ENCODE measurements at places on chromosomes 6 and 20.

GRCh38 chr6:167696296-167696695 is 130.4 kb upstream of the AFDN start:
- no peak for DNase-seq

- DNase-seq: no peak
Observed at GRCh38 chr20:24769878-24770627, 179.0 kb upstream of the CST7 start.

DNA sequence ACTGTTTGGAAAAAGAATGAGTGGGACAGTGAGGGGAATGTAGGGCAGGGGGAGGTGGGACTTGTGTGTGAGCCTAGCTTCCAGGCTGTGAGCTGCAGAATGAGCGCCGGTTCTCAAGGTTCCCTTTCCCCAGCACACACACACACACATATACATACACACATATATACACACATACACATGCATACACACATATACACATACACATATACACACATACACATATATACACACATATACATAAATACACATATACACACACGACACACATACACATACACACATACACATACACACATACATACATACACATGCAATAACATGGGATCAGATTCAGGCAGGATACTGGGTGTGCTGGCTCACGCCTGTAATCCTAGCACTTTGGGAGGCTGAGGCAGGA is 66.5 kb downstream of the CNBD2 start:
- DNase-seq: no peak

- DNase-seq: no peak
Observed at GRCh38 chr6:133128191-133128590, 113.0 kb upstream of the EYA4 start.

DNA sequence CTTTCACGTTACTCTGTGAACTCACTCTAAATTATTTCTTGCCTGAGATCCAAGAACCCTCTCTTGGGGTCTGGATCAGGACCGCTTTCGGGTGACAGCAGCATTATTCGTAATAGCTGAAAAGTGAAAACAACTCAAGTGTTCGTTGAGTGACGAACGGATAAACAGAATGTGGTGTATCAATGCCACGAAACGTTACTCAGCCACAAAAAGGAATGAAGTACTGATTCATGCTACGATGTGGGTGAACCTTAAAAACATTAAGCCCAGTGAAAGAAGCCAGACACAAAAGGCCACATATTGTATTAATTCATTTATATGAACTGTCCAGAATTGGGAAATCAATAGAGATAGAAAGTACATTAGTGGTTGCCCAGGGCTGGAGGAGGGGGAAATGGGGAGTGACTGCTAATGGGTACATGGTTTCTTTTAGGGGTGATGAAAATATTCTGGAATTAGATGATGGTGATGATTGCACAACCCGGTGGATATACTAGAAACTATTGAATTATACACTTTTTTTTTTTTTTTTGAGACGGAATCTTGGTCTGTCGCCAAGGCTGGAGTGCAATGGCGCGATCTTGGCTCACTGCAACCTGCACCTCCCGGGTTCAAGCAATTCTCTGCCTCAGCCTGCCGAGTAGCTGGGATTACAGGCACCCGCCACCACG is 8.4 kb downstream of the PTGIS start:
- no peak for DNase-seq

DNA sequence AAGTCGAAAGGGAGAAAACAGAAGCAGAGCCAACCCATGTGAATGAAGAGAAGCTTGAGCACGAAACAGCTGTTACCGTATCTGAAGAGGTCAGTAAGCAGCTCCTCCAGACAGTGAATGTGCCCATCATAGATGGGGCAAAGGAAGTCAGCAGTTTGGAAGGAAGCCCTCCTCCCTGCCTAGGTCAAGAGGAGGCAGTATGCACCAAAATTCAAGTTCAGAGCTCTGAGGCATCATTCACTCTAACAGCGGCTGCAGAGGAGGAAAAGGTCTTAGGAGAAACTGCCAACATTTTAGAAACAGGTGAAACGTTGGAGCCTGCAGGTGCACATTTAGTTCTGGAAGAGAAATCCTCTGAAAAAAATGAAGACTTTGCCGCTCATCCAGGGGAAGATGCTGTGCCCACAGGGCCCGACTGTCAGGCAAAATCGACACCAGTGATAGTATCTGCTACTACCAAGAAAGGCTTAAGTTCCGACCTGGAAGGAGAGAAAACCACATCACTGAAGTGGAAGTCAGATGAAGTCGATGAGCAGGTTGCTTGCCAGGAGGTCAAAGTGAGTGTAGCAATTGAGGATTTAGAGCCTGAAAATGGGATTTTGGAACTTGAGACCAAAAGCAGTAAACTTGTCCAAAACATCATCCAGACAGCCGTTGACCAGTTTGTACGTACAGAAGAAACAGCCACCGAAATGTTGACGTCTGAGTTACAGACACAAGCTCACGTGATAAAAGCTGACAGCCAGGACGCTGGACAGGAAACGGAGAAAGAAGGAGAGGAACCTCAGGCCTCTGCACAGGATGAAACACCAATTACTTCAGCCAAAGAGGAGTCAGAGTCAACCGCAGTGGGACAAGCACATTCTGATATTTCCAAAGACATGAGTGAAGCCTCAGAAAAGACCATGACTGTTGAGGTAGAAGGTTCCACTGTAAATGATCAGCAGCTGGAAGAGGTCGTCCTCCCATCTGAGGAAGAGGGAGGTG is 38.7 kb downstream of the ZBTB2 start:
- no peak for DNase-seq

- no peak for DNase-seq
Observed at GRCh38 chr6:84222426-84222825, 5.0 kb downstream of the CEP162 start.
